MG63 (cell line): ENCODE measurements at places on chromosomes 5 and 9.

- no peak for DNase-seq
Measured at GRCh38 chr5:1805736-1806135, 4.5 kb downstream of the NDUFS6 start.

- DNase-seq: no peak
Measured at GRCh38 chr5:171424726-171425125, 5.3 kb downstream of the FGF18 start.

- no peak for DNase-seq
Measured at GRCh38 chr5:2709976-2710689, 41.3 kb downstream of the IRX2 start.

DNA sequence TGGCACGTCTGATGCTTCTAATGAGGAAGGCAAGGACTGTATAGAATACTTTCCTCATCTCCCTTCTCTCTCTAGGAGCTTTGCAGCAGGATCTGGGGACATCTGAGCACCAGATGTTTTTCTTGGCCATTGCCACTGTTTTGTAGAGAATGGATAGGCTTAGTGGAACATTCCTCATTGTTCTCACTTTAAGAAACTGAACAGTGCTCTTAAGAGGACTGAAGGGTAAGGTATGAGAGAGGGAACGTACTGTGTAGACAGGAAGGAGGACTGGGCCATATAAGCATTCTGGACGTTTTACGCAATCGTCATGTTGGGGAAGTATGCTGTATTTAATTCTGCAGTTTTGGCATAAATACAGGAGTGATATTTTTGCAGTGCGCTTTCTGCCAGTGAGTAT lies 70.6 kb downstream of the SMARCA2 start:
- no peak for DNase-seq

- DNase-seq: no peak
Measured at GRCh38 chr5:126332326-126332725, 90.9 kb upstream of the GRAMD2B start.

GRCh38 chr5:116947691-116948528 lies 373.3 kb upstream of the SEMA6A start:
- peak; percentile 34 for DNase-seq

DNA sequence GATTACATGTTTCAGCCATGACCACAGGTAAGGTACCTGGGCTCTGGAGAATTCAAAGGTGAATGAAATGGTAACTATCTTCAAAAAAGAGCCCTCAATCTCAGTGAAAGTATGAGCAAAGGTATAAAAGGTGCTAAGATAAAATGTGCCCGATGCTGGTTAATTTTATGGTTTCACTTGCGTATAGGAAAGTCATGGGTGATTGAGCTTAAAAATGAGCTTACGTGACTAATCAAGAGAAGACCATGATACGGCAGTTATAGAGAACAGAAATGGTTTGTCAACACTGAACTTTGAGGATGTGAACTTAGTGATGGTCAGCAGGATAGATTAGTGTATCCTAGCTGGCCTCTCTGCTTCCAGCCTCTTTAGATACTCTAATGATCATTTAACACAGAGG lies 320.1 kb downstream of the DEPDC1B start:
- DNase-seq: no peak

DNA sequence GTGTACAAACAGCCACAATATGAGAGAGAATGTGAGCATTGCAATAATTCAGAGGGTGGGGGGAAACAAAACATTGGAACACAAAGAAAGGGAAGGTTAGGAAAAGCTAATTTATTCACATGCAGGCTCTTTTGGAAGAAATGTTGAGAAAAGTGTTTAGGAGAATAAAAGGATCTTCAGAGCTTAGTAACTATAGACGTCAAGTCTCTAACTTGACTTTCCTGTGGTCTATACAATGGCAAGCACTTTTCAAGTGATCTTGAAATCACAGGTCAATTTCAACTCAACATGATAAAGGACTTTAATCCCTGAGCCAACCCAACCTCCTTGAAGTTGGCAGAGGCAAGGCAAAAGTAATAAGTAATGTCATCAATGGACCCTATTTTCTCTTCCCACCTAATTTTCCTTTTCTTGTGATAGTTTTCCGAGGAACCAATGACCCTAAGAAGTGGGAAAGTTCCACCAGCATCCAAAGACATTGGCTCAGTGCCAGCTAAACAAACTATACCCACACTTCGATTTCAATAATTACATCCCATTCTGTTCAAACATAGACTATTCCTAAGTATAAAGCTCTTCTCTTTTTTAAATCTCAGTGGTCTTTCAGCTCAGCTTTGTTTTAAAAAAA lies 23.7 kb downstream of the RFK start:
- DNase-seq: no peak

DNA sequence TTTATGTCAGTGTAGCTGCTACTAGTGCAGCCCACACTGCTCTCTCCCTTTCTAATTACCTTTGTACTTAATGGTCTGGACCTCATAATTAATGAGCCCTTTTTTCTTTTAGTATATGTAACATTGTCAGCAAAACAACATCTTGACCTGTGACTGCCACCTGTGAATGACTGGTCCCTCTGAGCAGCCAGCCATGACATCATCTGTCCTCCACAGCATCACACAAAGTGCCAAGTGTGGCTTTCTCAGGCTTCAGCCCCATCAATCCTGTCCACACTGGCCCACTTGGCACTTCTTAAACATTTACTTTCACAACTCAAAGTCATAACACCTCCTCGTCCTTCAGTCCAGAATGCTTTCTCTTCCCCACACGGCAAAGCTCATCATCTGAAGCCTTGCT lies 104.7 kb downstream of the GPR21 start:
- no peak for DNase-seq

DNA sequence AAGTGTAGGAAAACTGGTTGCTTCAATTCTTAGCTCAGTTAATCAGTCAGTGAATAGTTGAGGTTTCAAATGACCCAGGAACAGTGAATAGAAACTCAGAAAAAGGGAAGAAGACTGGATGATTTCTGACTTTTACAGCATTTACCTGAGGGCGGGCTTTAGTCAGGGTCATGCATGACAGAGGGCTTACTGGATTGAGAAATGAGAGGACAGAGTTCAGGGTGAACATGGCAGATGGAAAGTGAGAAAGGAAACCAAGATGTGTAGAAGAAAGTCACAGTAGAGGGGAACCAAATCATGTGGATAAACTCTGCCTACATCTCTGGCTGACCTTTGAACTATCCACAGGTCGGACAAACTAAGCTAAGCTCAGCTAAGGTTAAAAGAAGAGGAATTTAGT lies 596.0 kb downstream of the SEMA5A start:
- no peak for DNase-seq

DNA sequence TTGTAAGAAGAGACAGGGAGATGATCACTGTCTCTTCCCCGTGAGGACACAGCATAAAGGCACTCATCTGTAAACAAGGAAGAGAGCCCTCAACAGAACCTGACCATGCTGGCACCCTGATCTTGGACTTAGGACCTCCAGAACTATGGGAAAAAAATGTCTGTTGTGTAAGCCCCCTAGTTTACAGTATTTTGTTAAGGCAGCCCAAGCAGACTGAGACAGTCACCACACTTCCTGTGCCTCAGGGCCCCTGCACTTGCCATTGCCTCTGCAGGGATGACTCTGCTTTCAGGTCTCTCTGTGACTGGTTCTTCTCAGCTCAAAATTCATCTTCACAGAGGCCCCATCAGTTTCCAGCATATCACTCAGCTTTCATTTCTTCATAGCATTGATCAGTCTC lies 372.1 kb downstream of the TLE1 start:
- no peak for DNase-seq

DNA sequence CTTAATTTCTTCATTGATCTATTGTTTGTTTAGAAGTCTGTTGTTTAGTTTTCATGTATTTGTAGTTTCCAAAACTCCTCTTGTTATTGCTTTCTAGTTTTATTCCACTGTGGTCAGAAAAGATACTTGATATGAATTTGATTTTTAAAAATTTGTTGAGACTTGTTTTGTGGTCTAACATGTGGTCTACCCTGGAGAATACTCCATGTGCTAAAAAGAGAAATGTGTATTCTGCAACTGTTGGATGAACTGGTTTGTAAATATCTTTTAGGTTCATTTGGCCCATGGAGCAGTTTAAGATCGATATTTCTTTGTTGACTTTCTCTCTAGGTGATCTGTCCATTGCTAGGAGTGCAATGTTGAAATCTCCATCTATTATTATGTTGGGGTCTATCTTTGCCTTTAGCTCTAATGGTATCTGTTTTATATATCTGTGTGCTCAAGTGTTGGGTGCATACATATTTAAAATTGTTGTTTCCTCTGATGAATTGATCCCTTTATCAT lies 150.6 kb upstream of the ATP10B start:
- DNase-seq: no peak

DNA sequence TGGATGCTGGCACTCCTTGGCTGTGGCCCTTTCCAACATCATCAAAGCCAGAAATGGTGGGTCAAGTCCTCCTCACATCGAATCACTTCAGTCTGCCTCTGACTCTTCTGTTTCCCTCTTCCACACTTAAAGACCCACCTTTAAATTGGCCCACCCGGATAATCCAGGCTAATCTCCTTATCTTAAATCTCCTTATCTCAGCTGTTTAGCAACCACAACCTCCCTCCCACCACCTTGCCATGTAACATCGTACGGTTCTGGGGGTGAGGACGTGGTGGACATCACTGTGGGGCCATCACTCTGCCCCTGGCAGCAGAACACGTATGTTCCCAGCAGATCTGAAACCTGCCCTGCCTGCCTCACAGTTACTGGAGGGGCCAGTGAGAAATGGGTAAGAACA lies 11.5 kb downstream of the IGFBPL1 start:
- DNase-seq: no peak

DNA sequence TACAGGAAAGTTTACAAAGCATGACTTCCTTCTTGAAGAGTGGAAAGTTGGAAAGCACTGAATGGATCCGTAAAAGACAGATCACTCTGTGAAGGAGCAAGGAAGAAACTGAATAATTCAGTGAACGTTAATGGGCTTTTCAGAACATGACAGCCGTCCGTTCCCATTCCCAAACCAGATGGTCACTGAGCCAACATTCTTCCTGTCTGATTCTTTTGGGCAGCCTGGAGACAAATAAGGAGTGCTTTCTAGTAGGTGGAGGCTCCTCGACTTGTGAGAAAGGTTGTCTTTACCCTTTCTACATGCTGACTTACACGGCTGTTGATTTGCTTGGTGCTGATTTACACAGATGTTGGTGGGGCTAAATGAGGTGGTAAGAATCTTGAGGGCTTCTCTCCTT lies 51.0 kb upstream of the PAPPA start:
- no peak for DNase-seq

DNA sequence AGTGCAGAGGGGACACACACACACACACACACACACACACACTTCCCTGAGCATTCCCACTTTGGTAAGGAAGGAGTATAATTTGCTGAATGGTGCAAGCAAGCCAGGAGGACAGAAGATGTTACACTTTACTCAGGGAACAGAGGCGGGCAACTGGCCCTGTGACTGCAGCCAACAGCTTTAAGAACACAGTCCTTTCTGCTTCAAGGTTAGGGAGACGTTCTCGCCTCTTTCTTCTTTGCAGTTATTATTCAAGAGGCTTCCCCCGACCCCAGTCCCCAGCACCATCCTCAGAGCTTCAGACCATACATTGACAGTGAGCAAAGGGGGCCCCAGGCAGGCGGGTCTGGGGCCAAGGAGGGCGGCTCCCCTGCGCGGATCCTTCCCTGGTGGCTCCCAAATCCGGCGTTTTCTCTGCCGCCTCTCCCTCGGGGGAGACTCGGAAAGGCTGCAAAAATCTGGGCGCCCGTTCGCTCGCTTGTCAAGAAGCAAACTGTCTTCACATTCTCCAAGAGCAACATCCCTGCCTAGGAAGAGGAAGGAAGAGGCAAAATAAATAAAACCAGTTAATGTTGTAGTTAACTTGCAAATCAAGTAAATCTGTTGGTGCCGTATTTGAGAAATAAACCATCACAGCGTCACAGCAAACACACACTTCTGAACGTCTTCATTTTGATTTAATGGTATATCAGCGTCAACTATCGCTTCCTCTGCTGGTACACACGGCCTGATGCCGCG lies 3.8 kb upstream of the LHX2 start:
- no peak for DNase-seq

DNA sequence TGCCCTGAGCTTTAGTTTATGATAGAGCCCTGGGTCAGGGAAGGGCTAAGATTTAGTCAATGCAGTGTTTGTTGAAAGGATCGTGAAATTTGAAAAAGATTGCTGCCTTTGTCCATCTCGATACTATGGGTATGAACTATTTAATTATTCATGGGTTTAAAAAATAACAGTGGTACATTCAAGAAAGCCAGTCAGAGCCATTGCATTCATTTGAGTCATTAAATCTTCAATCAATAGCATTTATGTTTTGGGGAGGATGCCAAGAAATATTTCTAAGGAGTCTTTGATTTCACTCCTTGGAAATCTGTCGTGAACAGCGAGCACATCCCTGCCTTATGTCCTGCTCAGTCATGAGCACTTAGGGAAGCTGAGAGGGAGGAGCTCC lies 54.4 kb upstream of the LRRTM2 start:
- DNase-seq: no peak

- DNase-seq: no peak
Measured at GRCh38 chr9:131706608-131706970, 33.3 kb downstream of the RAPGEF1 start.

GRCh38 chr9:19922476-19923118 lies 133.8 kb upstream of the SLC24A2 start:
- peak; percentile 53 for DNase-seq

DNA sequence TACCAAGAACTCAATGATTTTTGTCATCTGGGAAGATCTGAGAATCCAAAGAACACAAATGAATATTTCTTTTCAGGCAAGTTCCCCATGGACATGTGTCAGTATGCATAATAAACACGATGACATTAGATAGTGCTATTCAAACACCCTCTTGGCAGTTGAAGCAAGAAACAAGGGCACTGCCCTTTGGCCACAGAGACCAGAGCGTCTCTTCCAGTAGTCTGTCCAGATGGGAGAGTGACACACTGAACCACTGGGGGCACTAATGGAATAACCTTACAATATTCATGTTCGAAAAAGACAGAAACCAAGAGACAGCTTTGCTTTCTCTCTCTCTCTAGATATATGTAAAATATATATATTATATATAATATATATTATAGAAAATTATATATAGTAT lies 301.9 kb downstream of the CTNND2 start:
- no peak for DNase-seq

DNA sequence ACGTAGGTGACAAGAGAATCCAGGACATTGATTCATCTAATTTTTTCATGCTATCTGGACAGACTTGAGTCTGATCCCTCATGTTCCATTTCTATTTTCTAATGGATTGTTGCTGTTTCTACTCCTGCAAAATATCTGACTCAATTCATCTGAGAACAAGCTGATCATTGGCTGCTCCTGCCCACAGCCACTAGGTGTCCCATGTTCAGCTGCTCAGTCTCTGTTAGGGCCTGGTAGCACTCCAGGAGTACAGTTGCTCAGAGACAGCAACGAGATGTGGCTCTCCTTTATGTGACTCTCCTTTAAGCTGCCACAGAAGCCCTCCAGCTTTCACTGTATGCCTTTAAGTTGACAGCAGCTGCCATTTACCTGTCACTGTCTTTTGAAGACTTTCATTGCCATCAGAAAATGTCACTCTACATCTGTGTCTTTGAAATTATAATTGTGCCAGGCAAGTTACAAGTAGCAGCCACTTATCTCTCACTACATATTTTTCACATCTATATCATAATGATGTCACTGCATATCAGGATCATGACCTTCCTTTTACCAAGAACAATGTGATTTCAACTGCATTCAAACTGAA lies 1944.2 kb upstream of the NUDT12 start:
- DNase-seq: peak; percentile 24

- DNase-seq: no peak
Measured at GRCh38 chr5:132181011-132181629, 46.5 kb downstream of the P4HA2 start.

- peak; percentile 40 for DNase-seq
Measured at GRCh38 chr9:97397220-97397619, 14.7 kb upstream of the TDRD7 start.

GRCh38 chr5:169121630-169122420 lies 179.1 kb downstream of the SLIT3 start:
- DNase-seq: peak; percentile 92
